Frontal cortex (tissue), 4 donors: ENCODE measurements at places on chromosomes 3 and 15. TPM values are rescaled to one million over a fixed set of nuclear protein-coding genes. Genes with fewer than 3 reads are reported as not detected.

DNA sequence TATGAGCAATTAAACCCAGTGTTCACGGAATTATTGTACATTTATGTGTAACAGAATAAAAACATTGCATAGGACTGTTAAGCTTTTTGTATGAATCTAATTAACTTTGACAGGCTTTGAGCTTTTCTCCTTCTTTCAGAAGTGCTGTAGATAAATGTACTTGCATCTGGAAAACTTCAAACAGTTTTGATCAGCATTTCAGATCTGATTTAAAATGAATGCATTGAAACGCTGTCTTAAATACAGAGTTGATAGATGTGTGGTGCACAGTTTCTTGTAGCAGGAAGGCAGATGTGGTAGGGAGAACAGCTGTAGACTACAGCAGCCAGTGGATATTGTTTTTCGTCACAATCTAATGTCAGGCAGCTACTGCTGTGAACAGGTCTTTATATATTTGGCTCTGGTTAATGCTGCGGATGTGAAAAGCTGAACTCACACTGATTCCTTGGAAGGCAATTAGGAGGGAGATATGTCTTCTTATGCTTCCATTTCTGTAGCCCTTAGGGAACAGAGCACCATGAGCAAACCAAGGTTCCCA is 193.8 kb upstream of the GOLIM4 start:
- no peak for DNase-seq

DNA sequence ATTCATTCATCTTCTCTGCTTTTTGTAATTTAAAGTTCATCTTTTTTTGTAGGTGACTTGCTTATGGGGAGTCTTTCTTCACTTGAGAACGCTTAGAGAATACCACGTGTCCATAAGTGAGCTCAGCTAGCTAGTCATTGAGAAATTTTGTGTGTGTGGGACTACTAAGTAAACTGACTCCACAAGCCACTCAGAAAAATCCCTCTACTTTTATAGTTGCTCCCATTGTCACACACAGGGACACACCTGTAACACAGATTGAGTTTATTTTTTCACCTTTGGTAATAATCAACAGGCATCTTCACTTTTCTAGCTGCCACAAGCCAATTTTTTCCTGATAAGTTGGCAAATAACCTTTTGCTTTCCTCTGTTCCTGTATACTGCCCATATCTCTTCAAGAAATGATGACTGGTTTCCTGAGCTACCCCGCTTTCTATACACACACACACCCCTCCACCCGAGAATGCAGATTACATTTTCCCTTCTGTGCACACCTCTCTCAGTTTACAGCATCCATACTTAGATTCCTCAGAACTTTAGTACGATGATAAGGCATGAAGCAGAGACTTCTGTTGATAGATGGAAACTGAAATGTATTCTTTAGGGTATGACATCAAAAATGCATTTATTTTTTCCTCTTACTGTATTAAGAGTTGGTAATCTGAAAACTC is 4.6 kb downstream of the TSC22D2 start:
- peak; percentile 14 for DNase-seq

GRCh38 chr15:92059036-92059970 is 205.8 kb downstream of the SLCO3A1 start:
- DNase-seq = no peak

DNA sequence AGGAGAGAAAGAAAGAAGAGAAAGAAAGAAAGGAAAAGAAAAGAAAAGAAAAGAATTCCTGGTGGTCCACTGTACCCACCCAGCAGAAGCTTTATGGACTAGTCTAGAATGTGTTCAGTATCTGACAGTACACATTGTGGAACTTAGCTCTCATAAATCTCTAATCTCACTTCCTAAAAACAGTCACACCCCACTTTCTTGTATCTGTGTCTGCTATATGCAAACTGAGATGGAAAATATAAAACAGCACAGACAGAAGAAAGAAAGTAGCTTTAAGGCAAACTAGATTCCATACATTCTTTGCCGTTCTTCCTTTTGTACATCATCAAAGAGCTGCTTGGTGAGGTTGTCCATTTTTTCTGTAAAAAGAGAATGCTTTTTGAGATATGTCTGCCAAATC is 41.1 kb upstream of the GNB5 start:
- DNase-seq = no peak

- DNase-seq = no peak
Observed at GRCh38 chr3:11288786-11289637, 16.8 kb downstream of the ATG7 start.

GRCh38 chr3:113831103-113831355 is 7.6 kb upstream of the GRAMD1C start:
- no peak for DNase-seq

DNA sequence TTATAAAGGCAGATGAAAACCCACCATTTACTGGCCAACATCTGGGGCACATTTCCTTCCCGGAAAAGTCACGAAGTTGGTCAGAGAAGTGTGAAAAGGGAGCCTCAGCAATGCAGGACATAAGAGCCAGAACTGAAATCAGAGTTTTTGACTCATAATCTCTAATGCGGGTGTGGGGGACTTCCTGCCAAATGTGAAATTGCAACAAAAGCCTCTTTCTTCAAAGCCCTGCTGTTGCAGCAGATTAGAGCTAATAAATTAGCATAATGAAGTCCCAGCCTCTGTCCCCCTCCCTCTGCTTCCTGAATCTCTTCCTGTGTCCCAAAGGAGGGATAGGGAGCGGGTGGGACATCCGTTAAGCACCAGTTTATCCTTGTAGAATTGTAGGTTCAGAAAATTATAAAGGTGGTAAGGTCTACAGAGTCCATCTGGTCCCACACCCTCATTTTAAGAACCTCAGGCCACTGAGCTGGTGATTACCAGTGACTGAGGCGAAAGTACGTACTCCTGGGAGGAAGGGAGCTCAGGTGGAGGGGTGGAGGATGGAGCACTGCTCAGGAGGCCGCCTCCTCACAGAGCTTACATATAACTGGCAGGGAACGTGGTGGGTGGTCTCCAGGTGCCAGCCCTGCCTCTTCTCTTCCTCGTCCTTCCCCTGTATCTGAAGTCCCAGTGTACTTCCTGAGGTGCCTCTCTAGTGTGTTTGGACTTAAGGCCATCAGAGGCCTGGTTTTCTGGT is 35.0 kb downstream of the ST6GAL1 start:
- DNase-seq = no peak

- no peak for DNase-seq
Observed at GRCh38 chr3:13462822-13463221, 17.3 kb upstream of the HDAC11 start.

DNA sequence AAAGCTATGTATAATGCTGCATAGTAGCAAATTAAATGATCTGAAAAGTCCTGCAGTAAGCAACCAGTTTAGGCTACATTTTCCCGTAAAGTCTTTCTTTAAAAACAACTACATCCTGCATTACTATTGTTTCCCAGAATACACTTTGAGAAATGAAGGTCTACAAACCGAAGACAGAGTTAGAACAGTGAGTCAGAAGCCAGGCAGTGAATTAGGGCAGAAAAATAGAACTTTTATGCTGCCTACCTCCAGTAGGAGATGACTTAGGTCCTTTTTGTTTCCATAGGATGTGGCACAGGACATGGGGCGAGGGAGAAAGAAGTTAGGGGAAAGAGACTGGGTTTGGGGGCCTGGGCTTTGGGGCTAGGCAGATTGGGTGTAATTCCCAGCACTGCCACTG is 127.3 kb downstream of the PPM1L start:
- DNase-seq = no peak

GRCh38 chr3:45026038-45026437 is at the start of gene CLEC3B:
TSS of gene CLEC3B (plus strand) at chr3:45026303. CDS start at chr3:45026363, 60 bp downstream.
- DNase-seq = no peak

DNA sequence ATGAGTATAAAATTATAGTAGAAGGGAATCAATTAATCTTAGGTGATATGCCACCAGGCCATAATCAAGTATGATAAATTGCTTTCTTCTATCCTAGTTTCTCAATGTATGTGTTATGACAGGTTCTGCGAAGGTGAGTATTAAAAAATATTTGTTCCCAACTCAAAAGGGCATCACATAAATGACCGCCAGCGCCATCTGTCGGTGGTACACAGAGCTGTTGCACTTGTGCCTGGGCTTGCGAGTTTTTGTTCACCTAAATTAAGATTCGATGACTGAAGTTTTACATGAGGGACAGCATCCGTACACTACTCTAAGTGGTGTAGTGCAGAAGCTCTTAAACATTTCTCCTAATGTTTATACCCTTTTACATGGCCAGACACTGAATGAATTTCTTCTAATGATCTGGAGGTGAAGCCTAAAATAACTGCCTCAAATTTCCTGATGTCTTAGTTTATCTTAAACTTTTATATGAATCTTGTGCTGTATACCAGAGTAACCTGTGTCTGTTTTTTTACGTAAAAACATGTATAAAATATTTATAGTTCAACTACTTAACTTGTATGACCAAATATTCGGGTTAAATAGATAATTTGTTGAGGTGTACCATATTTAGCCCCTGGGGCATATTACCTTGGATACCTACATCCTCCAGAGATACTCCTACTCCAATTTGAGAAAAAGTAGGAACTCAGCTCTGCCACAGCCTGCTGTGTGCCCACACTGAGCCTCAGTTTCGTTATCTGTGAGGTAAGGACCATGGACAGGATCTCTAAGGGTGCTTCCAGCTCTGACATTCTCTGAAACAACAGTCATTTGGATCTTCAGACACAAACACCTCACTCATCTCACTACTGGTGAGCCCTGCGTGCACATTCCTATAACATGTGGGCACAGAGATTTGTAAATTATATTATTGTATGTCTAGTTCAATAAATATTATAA is 365.6 kb downstream of the MAGI1 start:
- DNase-seq = peak; percentile 11

GRCh38 chr3:69292185-69292584 is 93.7 kb downstream of the FRMD4B start:
- no peak for DNase-seq

- DNase-seq = no peak
Observed at GRCh38 chr3:137066092-137066491, 108.3 kb downstream of the IL20RB start.

GRCh38 chr3:107212618-107213017 is 164.6 kb upstream of the CCDC54 start:
- no peak for DNase-seq

- no peak for DNase-seq
Observed at GRCh38 chr15:93852761-93853160, 378.6 kb upstream of the MCTP2 start.

DNA sequence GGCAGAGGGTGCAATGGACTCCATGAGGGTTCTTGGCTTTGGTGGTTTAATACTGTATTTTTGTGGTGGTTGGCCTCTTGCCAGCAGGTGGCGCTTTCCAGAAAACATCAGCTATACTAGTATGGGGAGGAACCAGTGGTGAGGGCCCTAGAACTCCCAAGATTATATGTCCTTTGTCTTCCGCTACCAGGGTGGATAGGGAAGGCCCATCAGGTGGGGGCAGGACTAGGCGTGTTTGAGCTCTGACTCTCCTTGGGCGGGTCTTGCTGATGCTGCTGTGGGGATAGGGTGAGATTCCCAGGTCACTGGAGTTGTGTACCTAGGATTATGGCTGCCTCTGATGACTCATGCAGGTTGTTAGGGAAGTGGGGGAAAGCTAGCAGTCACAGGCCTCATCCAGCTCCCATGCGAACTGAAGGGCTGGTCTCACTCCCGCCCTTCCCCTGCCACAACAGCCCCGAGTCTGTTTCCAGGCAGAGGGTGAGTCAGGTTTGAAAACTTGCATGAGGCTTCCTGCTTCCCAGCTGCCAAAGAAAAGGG is 357.7 kb downstream of the OTOL1 start:
- no peak for DNase-seq

GRCh38 chr3:46085421-46086082 is 58.3 kb upstream of the XCR1 start:
- DNase-seq = no peak

DNA sequence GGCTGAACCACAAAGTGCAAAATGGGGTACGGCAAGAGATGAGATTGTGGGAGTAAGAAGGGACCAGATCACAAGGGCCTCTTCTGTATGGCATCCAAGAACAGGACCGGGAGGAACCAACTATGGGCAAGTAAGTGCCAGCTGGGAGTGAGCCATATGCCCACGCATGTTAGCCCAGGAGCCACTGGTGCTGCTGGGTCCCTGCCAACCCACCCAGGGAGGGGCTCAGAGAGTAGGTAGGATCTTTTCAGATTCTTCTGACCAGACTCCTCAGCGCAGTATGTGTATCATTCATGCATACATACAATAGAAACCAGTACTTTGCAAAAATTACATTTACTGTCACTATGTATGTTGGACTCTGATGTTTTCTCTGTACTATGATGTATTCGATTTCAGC is 54.0 kb downstream of the RAB11A start:
- no peak for DNase-seq

GRCh38 chr15:57285386-57285785 is 90.9 kb upstream of the CGNL1 start:
- no peak for DNase-seq

DNA sequence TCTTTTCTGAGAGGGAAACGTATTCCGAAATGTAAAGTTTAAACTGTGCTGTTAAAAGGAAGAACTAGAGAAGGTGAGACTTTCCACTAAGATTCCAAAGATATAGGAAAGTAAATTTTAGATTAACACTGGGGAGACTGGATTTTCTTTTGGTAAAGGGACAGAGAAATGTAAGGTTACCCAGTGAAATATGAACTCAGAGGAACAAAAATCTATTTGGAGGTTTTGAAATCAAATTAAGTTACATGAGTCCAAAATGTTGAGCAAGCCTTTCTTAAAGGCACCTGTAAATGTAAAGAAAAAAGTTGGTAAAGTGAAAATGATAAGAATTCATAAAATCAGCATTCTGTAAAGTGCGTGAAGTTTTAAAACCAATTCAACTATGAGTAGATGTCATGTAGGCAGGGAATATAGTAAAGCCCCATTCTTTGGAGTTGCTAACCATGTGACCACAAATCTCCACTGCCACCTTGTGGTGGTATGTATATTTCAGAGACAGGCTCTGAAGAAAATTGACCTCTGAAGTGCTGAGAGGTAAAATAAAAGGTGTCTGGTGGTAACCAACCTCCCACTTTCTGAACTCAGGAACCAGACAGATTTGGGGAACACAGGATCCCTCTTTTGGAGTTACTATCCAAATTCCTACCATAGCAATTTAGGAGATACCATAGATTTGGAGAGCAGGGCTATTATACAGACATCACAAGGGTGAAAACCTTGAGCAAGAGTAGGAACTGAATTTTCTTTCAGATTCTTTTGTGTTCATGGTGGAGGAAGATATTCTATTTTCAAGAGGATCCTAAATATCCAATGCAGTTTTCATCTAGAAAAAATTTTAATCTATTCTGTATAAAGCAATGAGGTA is 215.3 kb downstream of the ROBO2 start:
- no peak for DNase-seq

The TRPM1 gene
- not detected for total RNA-seq

The SFMBT1 gene
- total RNA-seq = 22.8 TPM

The ZNF502 gene
- total RNA-seq = 14.3 TPM

The WDR5B gene
- 9.4 TPM for total RNA-seq

The GOLGA8G gene
- not detected for total RNA-seq

The AGBL1 gene
- 1.2 TPM for total RNA-seq

The CCDC14 gene
- total RNA-seq = 83.6 TPM

The CD276 gene
- total RNA-seq = 24.9 TPM

The ITPKA gene
- 1.6 TPM for total RNA-seq

The TJP1 gene
- 40.8 TPM for total RNA-seq

The BCL2A1 gene
- 0.82 TPM for total RNA-seq
